ENCODE measurements at places on chromosomes 2 and 18.

GRCh38 chr2:46331109-46331766, 34.0 kb downstream of the EPAS1 start:
- no peak for DNase-seq

GRCh38 chr2:149115781-149116180, 77.3 kb downstream of the LYPD6B start:
- DNase-seq: no peak

DNA sequence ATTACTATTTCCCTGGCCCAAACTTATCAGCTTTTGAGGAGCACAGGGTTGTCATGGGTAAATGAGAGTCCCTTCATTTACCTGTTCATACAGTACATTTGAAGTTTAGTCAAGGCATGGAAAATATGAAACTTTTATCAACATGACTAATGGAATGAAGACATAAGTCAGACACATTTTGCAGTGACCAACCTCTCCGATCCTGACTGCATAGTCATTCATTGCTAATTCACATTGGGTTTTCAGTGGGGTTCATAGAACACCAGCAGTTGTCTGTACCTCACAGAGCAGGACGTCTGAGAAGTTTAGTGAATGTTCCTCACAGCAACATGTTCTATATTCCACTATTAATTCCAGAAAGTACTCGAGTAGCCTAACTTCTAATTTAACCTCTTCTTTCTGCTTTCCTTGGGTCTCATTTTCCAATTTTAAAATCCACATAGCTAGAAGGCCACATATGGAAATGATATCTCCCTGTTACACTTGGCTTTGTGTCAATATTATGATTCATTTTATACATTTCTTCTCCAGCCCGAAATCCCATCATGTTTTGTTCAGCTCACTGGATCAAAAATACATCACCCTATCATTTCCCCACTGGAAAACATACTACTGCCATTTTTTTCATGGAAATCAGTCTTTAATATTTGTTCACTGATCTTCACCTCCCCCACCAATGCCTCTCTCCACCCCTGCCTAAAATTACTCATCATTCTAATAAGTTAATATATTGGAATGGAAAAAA, 65.9 kb downstream of the CDH20 start:
- DNase-seq: no peak

DNA sequence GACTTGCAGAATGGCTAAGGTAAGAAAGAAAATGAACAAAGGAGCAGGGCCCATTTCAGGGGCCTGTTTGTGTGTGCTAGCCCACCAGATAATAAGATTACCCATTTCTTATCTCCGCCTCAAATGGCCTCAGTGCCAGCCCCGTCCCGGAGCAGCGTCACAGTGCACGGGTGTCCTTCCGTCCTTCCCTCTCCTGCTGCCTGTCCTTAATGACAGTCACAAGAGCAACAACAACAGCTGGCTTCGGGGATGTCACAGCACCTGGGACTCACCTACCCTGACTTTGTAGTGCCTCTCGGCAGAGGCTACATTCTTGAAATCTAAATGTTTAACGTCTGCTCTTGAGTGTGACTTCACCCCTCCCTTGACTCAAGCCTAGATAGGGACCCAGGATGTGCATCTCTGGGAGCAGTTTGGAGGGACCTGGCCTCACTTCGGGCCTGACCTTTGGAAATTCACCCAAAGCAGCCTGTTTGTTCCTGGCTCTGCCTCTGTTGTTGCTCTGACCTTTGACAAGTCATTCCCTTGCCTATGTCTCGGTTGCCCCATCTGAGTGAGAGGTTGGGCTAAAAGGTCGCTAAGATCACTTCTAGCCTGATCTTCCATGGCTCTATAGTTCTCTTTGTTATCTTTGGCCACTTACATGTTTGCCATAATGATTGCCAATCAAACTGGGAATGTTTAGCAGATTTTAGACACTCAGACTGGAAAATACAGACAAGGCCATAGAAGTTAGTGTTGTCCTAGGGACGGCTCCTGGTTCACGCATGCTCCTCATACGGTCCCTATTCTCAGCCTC, 122.5 kb downstream of the KLHL29 start:
- no peak for DNase-seq
